ENCODE measurements at places on chromosomes 16 and 17. TPM values are rescaled to one million over a fixed set of nuclear protein-coding genes. Genes with fewer than 3 reads are reported as not detected.

ENPP7 gene
- total RNA-seq: 0.14 TPM

ARMC5 gene
- total RNA-seq: 12.9 TPM

DNA sequence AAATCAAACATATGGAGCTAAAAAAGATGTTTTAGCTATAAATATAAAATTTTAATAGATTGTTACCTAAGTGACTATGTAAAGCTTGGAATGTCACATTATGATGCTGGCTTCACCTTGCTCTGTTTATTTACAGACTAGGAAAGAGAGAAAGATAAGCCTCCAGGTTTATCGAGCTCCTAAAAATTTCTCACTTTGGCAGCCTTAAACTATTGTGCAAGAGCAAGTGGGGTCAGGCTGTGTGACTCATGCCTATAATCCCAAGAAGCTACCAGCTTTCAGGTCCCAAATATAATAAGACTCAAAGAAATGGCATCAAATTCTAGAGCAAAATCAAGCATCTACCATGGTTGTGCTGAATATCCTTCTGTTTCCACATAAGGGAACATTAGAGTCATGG is 34.3 kb upstream of the PRSS54 start:
- H3K36me3 ChIP-seq: no peaks in the 10 kb centered on the region
- H3K4me1 ChIP-seq: no peaks in the 10 kb centered on the region
- DNase-seq: no peak
- no peak overlapping the region for H3K4me3 ChIP-seq

DNA sequence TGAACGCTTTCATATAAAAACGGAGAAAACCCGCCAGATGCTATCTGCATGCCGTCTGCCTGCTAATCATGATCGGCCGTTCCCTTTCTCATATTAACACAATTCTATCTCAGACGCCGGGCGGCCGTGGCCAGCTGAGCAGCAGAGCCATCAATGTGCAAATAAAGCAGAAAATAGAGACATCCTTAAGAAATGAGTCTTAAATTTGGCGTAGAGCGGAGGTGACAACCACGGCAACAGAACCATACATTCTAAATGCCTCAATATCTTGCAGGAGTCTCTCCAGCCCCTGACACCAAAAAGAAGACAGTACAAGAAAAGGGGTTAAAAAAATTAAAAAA is 2.7 kb upstream of the IRX5 start:
- peaks cover 62% of the 10 kb centered on the region for H3K27me3 ChIP-seq
- DNase-seq: no peak
- H3K27ac ChIP-seq: peak overlapping the region; percentile 79
- peaks cover 24% of the 10 kb centered on the region for H3K4me1 ChIP-seq
- H3K4me3 ChIP-seq: peak overlapping the region; percentile 90

DNA sequence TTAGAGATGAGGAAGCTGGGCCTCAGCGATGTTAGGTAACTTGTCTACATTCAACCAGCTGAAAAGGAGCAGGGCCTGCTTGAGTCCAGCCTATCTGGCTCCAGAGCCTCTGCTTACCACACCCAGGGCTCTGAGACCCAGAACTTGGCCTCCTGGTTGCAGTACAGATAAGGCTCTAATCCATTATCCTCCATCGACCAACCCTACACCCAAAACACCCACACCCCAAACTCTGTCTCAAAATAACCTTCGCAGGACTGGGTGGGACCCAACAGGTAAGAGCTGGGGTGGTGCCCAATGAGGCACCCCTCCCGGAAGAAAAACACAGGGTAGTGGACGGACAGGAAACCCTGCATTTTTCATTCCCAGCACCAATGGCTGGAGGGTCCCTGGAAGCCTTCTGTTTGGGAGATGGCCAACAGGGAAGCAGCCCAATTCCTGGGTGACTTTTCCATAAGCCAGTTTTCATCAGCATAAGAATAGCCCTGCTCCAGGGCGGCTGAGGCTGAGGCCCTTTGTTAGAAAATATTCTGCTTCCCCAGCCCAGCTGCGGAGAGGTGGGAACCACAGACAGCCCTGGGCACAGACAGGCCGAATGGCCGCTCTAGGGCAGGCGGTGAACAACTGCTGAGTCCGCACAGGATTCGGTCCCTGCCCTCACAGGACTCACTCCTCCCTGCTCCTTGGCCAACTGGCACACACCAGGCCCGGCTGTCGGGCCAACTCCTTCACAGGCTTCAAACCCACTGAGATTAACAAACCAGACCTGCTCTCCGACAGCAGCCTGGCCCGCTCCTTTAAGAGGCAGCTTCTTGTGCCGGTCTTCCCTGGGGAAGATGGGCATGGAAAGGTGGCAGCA is 9.8 kb downstream of the SMIM5 start:
- H3K36me3 ChIP-seq: no peaks in the 10 kb centered on the region
- H3K4me1 ChIP-seq: peaks cover 6% of the 10 kb centered on the region
- H3K4me3 ChIP-seq: no peak overlapping the region
- H3K27ac ChIP-seq: no peak overlapping the region

- no peaks in the 10 kb centered on the region for H3K27me3 ChIP-seq
- peaks cover 54% of the 10 kb centered on the region for H3K4me1 ChIP-seq
- peaks cover 44% of the 10 kb centered on the region for H3K36me3 ChIP-seq
- no peak for DNase-seq
- H3K4me3 ChIP-seq: peak overlapping the region; percentile 70
Observed at GRCh38 chr17:49795372-49795771, 6.9 kb downstream of the KAT7 start.

- peak overlapping the region; percentile 90 for H3K4me3 ChIP-seq
- peaks cover 34% of the 10 kb centered on the region for H3K4me1 ChIP-seq
- DNase-seq: no peak
Observed at GRCh38 chr16:30399435-30400186, 4.4 kb downstream of the ZNF48 start.

- no peaks in the 10 kb centered on the region for H3K36me3 ChIP-seq
- H3K4me1 ChIP-seq: peaks cover 34% of the 10 kb centered on the region
- no peak overlapping the region for H3K4me3 ChIP-seq
- H3K27me3 ChIP-seq: no peaks in the 10 kb centered on the region
- peak overlapping the region; percentile 51 for H3K27ac ChIP-seq
- DNase-seq: no peak
Observed at GRCh38 chr16:85057948-85058347, 30.4 kb downstream of the KIAA0513 start.

- H3K36me3 ChIP-seq: no peaks in the 10 kb centered on the region
- H3K4me3 ChIP-seq: no peak overlapping the region
- no peak for DNase-seq
- peaks cover 2% of the 10 kb centered on the region for H3K4me1 ChIP-seq
- H3K27ac ChIP-seq: no peak overlapping the region
- peaks cover 28% of the 10 kb centered on the region for H3K27me3 ChIP-seq
Observed at GRCh38 chr16:19108409-19109287, 5.1 kb upstream of the ITPRIPL2 start.

All from activated naive CD8-positive, alpha-beta T cell treated with anti-CD3 and anti-CD28 coated beads, Interleukin-2, amount 10 ng/mL, durations not matched to agents 7 days and 5 days (primary cell).